ENCODE measurements at places on chromosomes 12 and 14. TPM values are rescaled to one million over a fixed set of nuclear protein-coding genes. Genes with fewer than 3 reads are reported as not detected.
A peak's percentile ranks its signal among the peaks of the same experiment; 100 is the strongest.

- no peak for DNase-seq
These were observed 23.4 kb downstream of the CGRRF1 start for GRCh38 chr14:54533100-54533499.

DNA sequence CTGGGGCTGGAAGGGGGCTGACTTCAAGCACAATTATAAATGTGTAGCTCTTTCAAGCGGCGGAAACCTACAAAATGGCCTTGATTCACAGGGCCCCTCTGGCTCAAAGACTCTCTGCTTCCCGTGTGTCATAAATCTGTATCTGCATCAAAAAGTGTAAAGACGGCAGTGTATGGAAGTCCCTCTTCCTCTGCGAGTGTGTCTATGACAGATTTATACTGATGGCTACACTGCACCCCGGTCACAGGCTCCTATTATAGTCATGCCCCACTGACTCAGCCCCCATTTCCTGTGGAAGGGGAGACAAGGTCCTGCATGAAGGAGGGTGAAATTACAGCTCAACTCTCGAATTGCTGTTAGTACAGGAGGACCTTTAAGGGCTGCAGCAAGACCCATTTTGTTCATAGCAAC is 68.6 kb downstream of the HMGA2 start:
- peak; percentile 87 for DNase-seq

DNA sequence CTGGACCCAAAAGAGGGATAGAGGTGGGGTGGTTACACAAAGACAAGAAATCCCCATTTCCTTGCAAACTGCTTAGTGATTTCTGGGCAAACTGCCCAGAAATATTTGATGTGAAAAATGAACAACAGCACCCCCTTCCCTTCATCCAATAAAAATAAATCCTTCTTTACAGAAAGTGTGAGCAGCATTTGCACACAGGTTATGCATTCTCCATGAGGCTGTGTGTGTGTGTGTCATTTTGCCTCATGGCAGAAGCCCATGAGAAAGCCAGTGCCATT is 17.2 kb upstream of the NRXN3 start:
- no peak for DNase-seq

DNA sequence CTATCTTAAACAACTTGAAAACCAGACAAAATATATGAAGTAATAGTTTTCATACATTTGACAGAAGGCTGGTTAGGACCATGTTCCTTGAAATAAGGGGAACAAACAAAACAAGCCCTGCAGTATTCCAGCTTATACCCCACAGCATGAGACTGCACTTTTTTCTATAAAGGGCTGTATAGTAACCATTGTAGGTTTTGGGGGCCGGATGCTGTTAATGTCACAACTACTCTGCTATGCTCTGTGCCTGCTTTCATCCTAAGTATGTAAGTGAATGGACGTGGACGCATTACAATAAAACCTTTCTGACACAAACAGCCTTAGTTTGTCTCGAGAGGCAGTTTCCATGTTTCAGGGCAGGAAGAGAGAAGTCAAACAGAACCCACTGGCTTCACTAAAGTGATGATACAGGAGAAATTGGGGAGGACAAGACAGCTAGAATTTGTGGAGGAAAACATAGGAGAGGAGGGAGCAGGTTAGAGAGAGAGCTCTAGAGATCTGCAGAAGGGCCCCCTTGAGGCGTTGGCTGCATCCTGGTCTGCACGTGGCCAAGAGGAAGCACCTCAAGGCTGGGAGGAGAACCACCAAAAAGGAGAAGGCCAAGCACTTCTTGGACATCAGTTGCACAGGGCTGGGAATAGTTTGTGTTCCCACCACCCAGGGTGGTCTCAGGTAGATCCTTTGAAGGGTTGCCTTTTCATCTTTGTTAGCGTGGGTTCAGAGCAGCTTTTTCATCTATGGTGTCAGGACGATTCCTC is 63.7 kb downstream of the TRAF3 start:
- no peak for DNase-seq

Gene LRP1
- 18.7 TPM for polyA plus RNA-seq

Measured in kidney (tissue), 22 donors.